ENCODE measurements at places on chromosomes 6 and 20.
A peak's percentile ranks its signal among the peaks of the same experiment; 100 is the strongest.

GRCh38 chr20:9332791-9333479, 181.5 kb upstream of the LAMP5 start:
- no peak for DNase-seq

- no peak for DNase-seq
Measured at GRCh38 chr6:73299151-73299971, 36.4 kb upstream of the KHDC1 start.

DNA sequence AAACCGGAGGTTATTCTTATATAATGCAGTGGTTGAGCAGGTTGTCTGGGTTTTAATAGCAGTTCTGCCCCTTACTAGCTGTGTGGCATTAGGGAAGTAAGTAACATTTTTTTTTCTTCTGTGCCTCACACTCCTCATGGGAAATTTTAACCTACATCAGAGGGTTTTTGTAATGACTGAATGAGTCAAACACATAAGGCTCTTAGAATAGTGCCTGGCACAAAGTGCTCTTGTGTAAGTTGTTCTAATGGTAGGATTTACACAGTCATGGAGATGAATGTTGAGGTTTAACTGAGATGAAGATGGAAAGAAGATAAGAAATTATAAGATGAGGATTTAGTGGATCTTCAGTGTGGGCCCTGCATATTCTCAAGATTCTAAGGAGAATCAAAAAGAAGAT, 68.4 kb upstream of the PHIP start:
- DNase-seq, result no peak

DNA sequence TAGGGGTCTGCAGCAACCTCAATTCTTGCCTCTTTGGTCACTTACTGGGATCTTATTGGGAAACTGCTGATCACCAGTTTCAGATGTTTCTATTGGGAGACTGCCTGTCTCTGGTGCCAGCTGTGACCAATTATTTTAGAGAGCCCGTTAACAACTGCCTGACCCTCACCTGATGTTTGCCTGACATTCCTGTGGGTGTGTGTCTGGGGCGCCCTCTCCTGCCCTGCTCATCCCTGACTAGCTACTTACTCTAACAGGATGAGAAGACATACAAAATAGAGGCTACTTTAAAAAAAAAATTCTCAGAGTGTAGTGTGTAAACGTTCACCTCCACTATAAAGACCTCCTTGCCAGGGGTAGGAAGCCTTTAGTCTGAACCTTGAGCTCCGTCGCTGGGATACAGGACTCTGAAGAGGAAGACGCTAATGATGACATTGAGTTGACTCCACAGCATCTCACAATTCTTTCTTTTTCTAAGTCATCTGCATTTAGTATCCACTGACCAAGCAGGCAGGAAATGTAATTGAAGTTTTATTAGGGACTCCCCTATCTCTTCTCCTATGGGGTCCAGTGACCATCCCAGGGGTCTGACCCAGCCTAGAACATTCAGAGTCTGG, 54.6 kb upstream of the DDR1 start:
- peak; percentile 73 for DNase-seq
